ENCODE measurements at places on chromosomes 12 and 14. TPM values are rescaled to one million over a fixed set of nuclear protein-coding genes. Genes with fewer than 3 reads are reported as not detected.
A peak's percentile ranks its signal among the peaks of the same experiment; 100 is the strongest.

KRT2 gene
- 1.1 TPM for polyA plus RNA-seq

CCNT1 gene
- 4.7 TPM for polyA plus RNA-seq

DNA sequence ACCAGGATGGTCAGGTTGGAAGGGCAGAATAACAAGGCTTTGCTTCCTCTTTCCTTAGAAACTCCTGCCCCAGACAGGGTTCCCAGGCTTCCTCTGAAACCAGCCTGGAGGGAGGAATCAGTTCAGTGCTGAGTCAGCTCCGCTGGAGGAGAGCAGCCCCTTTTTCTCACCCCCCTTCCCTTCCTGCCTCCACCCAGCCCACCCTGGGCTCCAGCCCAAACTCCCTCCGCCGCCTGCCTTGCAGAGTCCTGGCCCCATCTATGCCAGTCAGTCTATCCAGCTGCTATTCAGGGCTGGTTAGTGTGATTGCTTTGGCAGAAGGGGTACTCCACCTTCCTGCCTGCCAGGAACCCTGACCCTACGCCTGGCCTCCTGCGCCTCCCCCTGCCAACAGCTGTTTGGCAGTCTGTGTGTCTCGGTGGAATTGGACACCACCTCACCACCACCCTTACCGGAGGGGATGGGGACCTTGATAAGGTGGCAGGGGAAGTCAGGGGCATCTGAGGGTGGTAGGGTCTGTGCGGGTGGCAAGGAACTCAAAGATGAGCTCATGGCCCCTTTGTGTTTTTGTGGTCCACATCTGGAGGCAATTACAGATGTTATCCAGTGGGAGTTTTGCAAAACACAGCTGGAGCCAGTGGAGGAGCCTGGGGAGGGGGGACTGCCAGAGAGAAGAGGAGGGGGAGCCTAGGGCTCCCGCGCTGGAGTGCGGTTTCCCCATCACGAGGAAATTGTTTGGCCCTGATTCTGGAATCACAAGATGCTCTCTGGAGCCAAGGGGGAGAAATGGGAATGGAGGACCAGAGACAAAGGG is 12.2 kb downstream of the MMP14 start:
- DNase-seq, result no peak

TAS2R43 gene
- 0.35 TPM for polyA plus RNA-seq

DNA sequence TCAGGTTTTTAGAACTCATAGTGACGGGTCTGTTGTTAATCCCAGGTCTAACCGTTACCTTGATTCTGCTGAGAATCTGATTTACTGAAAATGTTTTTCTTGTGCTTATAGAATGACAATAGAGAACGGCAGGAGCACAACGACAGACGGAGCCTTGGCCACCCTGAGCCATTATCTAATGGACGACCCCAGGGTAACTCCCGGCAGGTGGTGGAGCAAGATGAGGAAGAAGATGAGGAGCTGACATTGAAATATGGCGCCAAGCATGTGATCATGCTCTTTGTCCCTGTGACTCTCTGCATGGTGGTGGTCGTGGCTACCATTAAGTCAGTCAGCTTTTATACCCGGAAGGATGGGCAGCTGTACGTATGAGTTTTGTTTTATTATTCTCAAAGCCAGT is 34.4 kb downstream of the PSEN1 start:
- DNase-seq, result no peak

TSHR gene
- 0.12 TPM for polyA plus RNA-seq

IRAK4 gene
- polyA plus RNA-seq, result 10.6 TPM

DNA sequence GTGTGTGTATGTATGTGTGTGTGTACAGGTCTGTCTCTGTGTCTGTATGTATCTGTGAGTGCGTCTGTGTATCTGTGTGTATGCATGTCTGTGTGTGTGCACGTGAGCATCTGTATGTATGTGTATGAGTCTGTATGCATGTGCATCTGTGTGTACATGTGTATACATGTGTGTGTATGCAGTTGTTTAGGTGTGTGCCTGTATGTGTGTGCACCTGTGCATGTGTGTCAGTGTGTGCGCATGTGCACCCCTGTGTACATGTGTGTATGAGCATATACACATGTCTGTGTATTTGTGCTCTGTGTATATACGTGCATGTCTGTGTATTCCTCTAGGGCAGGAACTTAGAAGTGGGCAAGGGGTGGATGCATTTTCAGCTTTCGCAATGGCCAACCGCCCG is 116.0 kb downstream of the TMEM132C start:
- DNase-seq, result no peak

TBX5 gene
- not detected for polyA plus RNA-seq

FAM90A1 gene
- polyA plus RNA-seq, result 0.27 TPM

NID2 gene
- 4.9 TPM for polyA plus RNA-seq

CLEC4C gene
- 0.07 TPM for polyA plus RNA-seq

- DNase-seq, result no peak
Measured at GRCh38 chr12:10453156-10453555, at the start of gene KLRC1. Gene KLRC1, minus strand, starts transcription at chr12:10453377. Its CDS starts 2,221 bp downstream, at chr12:10451156.

AVPR1A gene
- 0.25 TPM for polyA plus RNA-seq

TAS2R31 gene
- not detected for polyA plus RNA-seq

DNA sequence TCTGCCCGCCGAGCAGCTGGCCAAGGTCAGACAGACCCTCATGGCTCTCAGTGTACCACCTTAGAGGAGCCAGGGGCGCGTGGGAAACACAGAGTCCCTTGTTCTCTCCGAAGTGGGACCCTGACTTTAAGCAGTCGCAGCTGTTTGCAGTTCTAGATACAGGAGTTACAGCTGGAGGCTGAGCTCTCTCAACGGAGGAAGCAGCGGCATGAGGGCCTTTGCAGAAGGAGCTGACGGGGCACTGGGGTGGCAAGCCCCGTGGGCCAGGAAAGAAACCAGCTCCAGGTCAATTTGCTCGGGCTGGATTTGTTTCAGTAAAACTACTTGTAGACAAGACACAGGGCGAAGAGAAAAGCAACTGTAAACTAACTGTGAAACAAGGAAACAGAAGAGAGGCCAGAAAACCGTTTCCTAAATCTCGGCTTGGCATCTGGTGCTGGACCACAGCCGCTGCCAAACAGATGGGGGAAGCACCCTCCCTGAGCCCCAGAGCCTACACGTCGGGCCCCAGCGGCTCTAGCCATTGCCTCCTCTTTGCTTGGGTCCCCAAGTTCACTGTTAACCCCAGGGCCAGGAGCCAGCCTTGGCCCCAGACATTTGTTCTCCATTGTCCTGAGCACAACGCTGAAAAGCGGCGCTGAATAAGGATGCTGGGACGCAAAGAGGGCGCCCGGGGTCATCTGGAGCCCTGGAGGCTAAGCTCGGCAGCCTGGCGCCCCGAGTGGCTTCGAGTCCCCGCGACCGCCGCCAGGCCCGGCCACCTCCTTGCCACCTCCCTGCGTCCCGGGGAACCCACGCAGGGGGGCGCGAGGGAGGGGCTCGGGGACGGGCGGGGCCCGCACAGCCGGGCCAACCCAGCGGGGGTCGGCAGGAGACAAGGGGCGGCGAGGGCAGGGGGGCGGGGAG is 914 bp upstream of the PACS2 start:
- DNase-seq, result no peak

- DNase-seq, result no peak
Measured at GRCh38 chr14:69299286-69300035, 39.5 kb downstream of the GALNT16 start.

DNA sequence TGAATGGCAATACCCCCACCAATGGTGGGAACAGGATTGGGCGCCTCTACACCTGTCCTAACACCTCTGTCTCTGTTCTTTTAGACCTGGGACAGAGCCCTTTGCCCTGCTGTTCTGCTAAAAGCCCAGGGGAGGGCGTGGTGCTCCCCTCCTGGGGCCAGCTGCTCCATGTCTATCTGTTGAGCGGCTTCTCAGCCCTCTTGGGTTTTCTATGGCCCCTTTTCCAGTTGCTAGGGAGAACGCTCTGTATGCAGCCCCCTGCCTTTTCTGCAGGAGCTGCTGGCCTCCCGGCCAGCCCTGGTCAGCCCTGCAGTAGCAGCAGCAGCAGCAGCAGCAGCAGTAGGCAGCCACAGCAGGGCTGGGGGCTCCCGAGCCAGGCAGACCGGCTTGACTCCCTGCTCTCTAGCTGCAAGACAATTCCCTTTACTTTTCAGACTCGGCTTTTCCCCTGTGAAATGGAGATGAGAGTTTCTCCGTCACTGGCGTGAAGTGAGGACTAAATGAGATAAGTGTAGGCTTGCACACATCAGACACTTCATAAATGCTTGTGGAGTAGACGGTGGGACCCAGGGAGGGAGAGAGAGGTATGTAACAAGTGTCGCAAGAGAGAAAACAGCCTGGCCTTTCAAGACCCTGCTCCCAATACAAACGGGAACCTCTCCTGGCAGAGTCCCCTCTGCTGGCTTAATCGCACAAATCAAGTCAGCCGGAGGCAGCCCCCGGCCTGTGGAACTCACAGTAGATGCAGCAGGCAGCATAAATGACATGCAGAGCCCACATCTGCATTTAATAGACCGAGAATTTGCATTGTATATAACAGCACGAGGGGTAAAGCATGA is 1.0 kb downstream of the RTL1 start:
- DNase-seq, result no peak

SLC25A47 gene
- polyA plus RNA-seq, result 1.6 TPM

GRCh38 chr12:93039930-93040329 is 110.8 kb upstream of the EEA1 start:
- DNase-seq, result no peak

DNA sequence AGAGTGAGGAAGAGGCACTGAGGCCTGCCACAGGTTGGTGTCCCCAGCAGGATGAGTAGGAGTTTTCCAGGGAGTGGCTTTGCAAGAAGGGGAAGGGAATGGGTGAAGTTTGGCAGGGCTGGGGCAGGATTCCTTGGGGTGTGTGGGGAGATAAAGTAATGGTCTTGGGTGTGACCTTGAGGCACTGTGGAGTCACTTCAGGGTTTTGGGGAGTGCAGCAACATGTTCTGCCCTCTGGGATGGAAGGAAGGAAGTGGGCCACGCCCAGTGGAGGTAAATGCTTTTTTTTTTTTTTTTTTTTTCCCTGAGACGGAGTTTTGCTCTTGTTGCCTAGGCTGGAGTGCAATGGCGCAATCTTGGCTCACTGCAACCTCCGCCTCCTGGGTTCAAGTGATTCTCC is 108.9 kb downstream of the ADCK1 start:
- DNase-seq, result no peak

GRCh38 chr12:71565535-71565934 is 98.1 kb downstream of the ZFC3H1 start:
- DNase-seq, result no peak

DNA sequence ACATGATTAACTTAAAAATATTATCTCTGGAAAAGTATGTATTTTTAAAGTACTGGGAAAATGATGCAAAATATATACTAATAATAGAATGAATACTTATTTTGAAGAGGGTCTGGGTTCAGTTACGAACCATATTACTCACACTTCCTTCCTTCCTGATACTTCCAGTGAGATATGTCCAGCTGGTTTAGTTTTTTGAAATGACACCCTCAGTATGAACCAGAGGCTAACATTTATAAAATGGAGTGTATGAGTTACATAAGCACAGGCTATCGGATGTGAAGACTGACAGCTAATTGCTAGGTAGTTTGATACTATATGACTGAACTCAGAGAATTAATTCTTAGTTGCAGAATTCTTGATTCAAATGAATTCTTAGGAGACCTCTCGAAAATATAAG is 122.9 kb downstream of the OTOGL start:
- no peak for DNase-seq

- no peak for DNase-seq
Measured at GRCh38 chr14:96177766-96178375, 26.8 kb upstream of the BDKRB2 start.

DNA sequence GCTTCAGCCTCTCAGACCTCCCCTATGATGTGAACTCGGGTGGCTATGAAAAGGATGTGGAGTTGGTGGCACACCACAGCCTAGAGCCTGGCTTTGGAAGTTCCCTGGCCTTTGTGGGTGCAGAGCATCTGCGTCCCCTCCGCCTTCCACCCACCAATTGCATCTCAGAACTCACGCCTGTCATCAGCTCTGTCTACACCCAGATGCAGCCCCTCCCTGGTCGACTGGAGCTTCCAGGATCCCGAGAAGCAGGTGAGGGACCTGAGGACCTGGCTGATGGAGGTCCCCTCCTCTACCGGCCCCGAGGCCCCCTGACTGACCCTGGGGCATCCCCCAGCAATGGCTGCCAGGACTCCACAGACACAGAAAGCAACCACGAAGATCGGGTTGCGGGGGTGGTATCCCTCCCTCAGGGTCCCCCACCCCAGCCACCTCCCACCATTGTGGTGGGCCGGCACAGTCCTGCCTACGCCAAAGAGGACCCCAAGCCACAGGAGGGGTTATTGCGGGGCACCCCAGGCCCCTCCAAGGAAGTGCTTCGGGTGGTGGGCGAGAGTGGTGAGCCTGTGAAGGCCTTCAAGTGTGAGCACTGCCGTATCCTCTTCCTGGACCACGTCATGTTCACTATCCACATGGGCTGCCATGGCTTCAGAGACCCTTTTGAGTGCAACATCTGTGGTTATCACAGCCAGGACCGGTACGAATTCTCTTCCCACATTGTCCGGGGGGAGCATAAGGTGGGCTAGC is 7.0 kb upstream of the RPS26 start:
- no peak for DNase-seq

MAX gene
- polyA plus RNA-seq, result 42.9 TPM

GRCh38 chr12:119354172-119354571 is 19.6 kb downstream of the CCDC60 start:
- DNase-seq, result no peak

TAS2R10 gene
- not detected for polyA plus RNA-seq

- DNase-seq, result no peak
Measured at GRCh38 chr12:49917166-49917787, 13.6 kb upstream of the FAIM2 start.

DNA sequence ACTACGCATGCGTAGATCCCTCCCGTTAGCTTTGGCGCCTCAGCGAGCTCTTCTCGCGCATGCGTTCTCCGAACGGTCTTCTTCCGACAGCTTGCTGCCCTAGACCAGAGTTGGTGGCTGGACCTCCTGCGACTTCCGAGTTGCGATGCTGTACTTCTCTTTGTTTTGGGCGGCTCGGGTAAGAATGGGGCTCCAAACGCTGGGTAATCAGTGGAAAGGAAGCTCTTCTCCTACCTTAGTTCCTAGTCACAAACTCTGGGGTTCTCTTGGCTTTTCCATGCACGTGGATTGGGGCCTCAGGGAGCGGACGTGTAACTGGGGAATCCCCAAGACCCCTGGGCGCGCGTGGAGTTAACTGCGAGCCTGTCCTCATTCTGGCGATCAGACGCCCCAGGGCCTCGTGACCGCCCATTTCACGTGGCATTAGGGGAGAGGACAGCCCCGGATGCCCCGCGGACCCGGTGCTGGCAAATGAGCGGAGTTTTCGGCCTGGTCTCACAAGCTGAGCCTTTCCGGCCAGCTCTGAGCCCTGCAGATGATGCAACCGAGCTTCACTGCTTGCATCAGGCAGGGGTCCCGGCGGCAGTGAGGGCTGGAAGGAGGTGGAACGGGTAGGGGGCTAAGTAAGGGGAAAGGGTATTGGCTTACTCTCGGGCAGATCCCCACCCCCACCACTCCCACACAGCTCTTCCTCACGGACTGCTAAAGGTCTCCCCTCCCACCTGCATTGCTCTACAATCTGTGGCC is at the start of gene SHMT2:
SHMT2 (plus strand) TSS at position 78 of the 747 bp plus-strand sequence; CDS start at position 146, 68 bp downstream.
- DNase-seq, result peak; percentile 96

SLC25A21 gene
- 1.2 TPM for polyA plus RNA-seq

- DNase-seq, result no peak
Measured at GRCh38 chr12:41956353-41956752, 188.3 kb downstream of the GXYLT1 start.

GRCh38 chr12:132075026-132075713 is 68.9 kb downstream of the DDX51 start:
- no peak for DNase-seq
